ENCODE measurements at places on chromosomes 2 and 18.

DNA sequence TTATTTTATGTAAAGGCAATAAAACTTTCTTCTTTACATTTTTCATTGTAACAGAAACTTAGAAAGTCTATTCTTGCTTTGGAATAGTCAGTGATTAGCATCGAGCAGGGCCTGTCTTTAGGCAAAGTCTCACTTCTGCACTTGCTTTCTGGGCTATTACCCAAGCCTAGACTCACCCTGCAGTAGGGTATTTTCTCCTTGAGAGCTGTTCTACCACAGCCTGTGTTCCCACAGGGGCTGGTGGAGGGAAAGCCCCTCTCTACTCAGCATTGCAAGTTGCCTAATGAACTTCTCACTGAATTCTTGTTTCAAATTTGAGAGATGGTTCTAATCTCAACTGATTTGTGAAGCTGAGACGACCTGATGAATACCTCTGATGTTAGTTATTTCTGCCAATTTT lies 111.7 kb upstream of the KLHL14 start:
- no peak for DNase-seq

DNA sequence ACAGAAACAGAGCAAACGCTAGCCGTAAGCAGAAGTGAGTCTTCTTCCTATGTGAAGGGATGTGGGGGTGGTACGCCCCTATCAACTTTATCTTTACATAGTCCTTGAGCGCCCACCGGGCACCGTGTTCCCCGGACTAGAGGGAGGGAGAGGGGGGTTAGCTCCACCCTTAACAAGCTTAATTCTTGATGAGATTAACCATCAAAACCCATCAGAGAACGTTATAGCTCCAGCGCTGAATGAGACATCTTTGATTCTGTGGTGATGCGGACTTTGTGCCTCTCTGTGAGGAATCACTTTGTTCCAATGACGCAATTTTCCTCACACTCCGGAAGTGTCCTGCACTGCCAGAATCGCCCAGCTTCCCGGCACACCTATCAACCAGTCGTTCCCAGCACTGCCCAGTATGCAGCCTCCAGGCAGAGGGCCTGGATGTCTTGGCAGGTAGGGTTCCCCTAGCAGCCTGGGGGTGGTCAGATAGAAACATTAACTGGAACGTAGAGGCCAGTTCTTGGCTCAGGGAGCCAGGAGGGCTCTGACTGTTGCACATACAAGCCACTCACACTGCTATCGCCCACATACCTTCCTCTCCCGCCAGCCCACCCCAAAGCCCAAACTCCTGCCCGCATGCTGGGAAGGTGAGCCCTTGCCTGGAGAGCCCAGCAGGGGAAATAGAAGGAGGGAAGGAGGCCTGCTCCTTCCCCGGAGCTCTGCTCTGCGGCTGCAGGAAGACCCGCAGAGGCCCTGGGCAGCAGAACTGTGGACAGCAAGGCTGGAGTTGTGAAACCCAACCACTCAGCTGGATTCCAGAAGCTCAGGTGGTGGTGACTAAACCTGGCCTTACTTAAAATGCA lies 1.9 kb upstream of the ODC1 start:
- DNase-seq: no peak

DNA sequence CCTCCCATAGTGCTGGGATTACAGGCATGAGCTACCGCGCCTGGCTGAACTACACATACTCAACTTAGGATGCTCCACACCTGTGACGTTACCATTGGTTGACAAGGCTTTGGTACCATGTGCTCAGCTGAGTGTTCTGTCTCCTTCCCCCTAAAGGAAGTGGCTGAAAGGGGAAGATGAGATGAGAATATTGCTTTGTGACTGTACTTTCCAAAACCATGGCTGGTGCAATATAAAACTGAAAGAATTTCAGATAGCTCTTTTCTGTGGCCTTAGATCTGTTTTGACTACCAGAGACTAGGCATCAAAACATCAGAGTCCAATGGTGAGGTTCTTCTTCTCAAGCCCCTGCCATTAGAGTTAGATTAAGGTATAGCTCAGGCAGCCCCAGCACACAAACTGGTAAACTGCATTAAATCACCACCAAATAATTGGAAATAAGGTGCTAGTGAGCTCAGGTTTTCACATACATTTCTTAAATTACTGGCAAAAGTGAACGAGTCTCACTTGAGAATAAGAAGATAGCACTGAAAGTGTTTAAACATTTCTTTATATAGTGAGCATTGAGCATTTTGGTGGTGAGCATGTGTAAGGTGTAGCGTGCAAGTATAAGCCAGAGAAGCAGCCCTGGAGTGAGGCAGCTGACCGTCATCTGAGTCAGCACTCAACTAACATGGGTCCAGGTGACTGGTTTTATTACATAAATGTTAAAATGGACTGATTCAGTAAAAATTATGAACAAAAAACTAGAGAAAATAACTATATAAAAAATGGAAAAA lies 113.5 kb upstream of the FZD5 start:
- DNase-seq: no peak

DNA sequence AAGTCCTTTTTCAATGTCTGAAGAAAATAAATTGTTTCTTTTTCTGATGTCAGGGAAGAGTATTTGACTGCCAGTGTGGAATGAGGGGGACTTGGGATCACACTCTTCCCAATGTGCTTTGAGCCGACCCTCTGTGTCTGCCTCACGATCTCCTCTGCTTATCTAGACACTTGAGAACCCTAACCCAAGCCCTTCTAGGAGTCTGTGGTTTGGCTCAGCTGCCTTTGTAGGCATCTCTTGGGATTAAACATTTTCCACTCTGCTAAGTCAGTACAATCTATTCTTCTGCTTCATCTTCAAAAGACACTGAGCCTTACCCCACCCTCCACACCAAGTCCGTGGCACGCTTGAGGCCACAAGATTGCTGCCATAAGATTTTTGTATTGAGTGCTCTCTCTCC lies 19.4 kb downstream of the FAM110C start:
- DNase-seq: no peak

DNA sequence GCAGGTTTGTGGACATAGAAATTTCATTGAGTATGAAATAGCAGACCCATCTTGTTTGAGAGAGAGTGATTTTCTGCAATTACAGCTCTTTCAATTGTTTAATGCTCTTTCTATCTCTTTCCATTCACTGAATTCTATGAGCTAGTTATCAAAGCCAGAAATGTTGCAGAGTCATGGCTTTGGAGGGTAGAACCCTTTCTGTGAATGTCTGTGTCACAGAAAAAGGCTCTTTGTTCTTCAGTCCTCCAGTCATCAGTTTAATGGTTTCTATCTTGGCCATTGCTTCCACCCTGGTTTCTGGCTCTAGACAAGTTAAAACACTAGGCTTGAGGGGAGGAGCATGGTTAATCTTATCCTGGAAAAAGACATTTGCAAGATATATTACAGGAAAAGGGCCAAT lies 655.0 kb downstream of the STK39 start:
- DNase-seq: no peak

- DNase-seq: no peak
Observed at GRCh38 chr2:42764096-42764495, at the start of gene OXER1. TSS of gene OXER1 (minus strand) at chr2:42764135. CDS start at chr2:42764062, 73 bp downstream.

DNA sequence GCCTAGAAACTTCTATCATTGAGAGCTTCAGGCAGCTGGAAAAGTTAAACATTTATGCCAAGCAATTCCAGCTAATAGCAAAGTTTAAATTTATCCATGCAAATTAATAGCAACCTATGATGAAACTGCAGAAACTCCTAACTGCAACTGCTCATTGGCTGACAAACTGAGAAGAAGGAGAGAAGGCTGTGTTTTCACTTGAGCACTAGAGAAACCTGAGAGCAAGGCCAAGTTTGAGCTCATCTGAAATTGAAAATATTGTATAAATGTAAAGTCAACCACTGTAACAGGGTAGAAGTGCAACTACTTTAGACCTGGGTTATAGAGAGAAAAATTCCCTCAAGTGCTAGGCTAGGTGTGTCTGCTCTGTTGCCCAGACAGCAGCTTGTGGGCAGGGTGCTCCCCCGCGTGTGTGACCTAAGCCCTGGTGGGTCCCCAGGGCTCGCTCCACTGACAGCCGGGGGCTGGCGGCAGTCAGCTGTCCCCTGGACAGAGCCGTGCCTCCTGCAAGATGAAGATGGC lies 50.2 kb downstream of the CABYR start:
- DNase-seq: no peak

- no peak for DNase-seq
Observed at GRCh38 chr2:158319269-158319668, 137.3 kb downstream of the CCDC148 start.

DNA sequence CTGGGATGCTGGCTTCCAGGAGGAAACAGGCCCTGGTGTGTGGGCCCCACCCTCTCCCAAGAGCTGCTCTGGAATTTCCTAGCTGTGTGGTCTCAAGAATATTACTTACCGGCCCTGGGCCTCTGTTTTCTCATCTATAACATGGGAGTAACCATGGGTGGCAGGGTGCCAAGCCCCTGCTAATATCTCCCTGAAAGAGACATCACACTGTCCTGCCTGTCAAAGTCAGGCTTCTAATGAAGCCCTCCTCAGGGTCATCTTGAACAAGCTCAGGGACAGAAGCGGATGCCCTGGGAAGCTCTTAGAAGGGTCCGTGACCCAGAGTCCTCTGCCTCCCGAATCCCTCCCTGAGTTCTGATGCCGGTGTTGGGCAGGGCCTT lies 173.2 kb upstream of the HDAC4 start:
- no peak for DNase-seq

- DNase-seq: no peak
Observed at GRCh38 chr2:10592652-10593051, 97.1 kb downstream of the NOL10 start.

- DNase-seq: no peak
Observed at GRCh38 chr2:166464187-166464586, 29.9 kb downstream of the SCN7A start.

GRCh38 chr2:127149384-127149783 lies 42.4 kb upstream of the BIN1 start:
- no peak for DNase-seq

DNA sequence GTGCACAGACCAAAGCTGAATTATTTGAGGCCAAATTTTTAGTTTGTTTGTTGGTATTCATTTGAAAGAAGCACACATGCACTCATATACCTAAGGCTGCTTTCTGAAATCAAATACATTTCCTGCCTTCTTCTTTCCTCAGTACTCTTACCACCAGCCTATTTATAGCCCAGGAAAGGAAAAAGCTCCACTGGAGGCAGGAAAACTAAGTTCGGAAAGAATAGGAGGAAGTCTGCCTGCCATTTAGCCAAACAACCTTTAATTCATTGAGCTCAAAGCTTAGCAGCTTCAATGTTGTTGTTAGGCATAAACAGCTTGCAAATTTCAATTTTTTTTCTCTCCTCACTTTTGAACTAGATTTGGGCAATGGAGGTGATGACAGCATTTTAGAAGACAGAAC lies 40.4 kb upstream of the RASGRP3 start:
- DNase-seq: no peak

GRCh38 chr2:118763797-118764196 lies 83.7 kb downstream of the EN1 start:
- no peak for DNase-seq

DNA sequence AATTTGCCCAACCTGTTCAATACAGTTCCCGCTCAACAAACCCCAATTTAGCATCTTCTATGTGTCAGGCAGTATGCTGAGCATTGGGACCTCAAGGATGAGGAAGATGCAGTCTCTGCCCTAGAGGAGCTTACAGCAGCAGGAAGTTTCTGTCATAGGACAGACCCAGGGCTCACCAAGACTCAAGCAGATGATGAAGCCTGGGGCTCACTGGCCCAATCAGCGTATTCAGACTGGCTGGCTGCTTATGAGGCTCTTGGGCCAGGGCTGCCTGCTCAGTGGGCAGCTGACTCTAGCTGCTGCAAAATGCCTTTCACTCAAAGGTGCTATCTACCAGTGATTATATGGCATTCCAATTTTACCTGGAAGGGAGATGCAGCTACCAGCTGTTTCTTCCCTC lies 2.1 kb downstream of the FAM178B start:
- DNase-seq: no peak

DNA sequence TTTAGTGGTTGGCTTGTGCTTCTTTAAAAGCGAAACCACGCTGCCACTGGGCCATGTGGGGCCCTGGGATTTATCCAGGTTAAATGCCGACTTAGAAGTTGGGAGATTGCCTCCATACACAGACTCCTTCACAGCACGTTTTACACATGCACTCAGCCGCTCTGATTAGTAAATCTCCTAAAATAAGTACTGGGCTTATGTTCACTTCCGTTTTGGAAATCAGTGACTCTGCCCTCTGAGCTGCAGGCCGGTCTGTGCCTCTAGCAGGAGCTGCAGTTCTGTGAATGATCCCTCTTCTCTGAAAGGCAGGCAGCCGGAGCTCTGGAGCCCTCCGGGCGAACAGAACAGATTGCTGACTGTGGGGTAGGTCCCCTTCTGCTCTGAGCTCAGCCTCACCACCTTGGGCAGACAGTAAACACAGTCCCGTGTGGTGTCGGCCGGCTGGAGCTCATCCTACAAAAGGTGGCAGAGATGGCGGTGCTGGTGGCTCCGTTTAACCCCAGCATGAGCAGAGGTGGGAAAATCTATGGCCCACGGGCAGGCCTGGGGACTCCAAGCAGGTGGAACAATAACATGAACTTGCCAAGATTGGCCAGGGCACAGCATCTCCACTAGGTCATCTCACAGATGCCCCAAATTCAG lies 9.8 kb upstream of the RAB17 start:
- DNase-seq: no peak

GRCh38 chr18:34077599-34077998 lies 147.1 kb downstream of the NOL4 start:
- DNase-seq: no peak

DNA sequence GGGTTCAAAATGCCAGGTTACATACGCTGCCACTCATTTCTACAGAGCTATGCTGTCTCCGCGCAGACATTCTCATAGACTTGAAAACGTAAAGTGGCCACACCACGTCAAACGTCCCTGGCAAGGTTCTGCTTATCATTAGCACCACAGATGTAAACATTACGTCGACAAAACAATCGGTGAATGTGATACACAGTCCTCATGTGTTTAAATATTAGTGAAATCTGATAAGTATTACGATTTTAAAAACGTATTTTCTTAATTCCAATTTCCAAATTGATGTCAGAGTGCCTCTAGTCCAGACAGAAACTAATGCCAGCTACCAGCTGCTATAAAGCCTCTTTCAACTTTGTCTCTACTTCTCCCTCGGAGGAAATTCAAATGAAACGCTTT lies 1.2 kb downstream of the STK17B start:
- DNase-seq: no peak

- no peak for DNase-seq
Observed at GRCh38 chr2:240581811-240582210, 4.7 kb upstream of the CAPN10 start.

- no peak for DNase-seq
Observed at GRCh38 chr2:223626716-223627115, 24.6 kb upstream of the SCG2 start.

DNA sequence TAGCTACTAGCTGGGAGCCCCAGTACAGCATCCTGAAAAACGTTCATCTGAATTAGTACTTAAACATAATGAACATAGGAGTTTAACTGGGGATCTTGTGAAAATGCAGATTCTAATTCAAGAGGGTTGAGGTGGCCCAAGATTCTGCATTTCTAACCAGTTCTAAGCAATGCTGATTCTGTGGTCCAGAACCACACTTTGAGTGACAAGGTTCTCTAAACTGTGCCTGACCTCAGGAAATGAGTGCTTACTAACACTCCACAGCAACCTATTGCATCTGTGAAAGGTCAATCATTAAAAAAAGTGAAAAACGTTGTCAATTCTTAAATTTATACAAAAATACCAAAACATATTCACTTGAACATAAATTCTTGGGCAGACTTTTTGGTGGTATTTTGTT lies 157.1 kb upstream of the ZFP36L2 start:
- DNase-seq: no peak
